ENCODE measurements at places on chromosomes 2 and 18.

DNA sequence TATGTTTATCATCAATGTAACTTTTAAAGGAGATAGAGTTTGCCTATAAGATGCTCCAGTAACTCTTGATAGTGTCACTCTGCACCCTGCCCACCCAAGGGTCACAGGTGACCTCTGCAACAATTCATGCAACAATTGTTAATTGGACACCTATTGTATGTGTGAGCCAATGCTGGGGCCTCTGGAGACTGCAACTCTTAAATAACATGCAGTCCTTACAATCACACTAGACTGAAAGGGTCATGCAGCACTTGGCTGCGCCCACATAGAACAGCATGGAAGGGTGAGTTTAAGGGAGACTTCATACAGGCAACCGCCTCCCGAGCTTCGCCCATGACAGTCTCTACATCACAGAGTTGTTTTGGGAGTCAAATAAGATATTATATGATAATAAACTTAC is 137.1 kb upstream of the TWIST2 start:
- no peak for DNase-seq

GRCh38 chr2:88933091-88933490 is 241.6 kb downstream of the RPIA start:
- no peak for DNase-seq

- DNase-seq: no peak
Observed at GRCh38 chr2:218471036-218471435, 52.1 kb downstream of the VIL1 start.

DNA sequence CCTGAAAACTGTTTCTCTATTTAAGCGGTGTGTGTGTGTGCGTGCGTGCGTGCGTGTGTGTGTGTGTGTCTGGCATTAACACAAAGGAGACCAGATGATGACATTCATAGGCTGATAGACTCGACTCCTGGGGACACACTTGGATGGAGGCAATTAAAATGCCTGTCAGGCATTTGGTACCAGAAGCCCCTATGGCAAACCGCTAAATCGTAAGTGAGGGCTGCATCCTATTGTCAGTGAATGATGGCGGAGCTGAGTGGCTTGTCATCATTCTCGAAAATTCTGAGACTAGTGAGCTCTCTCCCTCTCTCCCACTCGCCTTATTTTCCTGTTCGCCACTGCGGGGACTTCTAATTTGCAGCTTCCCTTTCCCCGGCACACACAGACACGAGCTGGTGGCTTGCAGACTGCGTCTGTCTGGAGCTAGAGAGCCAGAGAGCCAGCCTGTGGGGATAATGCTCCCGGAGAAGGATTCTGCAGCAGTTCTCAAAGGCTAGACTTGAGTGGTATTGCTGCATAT is 155.4 kb downstream of the MAP2 start:
- DNase-seq: no peak

- no peak for DNase-seq
Observed at GRCh38 chr18:51848702-51849101, 491.3 kb upstream of the DCC start.

GRCh38 chr2:46229134-46230063 is 67.8 kb upstream of the EPAS1 start:
- DNase-seq: no peak

DNA sequence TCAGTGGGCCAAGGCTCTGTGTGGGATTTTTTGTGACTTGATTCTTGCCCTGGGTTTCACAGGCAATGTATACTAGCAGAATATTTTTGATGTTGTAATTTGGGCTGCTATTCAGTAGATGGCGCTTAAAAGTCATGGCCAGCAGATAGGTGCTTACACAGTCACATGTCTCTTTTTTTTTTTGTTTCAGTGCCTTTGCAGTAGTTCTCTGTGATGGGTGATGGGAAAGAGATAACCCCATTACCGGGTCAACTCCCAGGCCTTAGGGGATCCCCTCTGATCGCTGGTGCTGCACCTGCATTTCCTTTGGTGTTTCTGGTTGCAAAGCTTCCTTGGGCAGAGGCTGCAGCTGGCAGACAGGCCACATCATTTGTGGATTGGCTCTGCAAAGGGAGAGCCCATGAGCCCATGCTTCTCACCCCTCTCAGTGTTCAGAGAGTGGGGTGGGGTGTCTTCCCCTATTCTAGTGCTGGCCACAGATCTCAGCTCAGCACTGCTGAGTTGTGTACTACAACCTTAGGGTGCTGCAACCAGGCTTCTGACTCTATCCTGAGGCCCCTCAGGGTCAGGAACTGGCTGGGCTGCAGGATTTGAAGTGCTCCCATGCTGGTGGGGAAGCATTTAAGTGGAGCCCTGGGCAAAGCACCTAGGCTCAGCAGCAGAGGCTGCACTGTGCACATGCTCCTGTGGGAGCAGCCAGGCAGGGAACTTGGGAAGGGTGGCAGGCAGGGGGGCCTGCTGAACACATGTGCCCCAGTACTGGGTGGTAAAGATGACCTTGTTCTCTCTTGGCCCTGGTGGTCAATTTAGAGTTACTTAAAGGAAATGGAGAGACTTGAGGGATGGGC is 219.8 kb upstream of the SPHKAP start:
- DNase-seq: no peak

DNA sequence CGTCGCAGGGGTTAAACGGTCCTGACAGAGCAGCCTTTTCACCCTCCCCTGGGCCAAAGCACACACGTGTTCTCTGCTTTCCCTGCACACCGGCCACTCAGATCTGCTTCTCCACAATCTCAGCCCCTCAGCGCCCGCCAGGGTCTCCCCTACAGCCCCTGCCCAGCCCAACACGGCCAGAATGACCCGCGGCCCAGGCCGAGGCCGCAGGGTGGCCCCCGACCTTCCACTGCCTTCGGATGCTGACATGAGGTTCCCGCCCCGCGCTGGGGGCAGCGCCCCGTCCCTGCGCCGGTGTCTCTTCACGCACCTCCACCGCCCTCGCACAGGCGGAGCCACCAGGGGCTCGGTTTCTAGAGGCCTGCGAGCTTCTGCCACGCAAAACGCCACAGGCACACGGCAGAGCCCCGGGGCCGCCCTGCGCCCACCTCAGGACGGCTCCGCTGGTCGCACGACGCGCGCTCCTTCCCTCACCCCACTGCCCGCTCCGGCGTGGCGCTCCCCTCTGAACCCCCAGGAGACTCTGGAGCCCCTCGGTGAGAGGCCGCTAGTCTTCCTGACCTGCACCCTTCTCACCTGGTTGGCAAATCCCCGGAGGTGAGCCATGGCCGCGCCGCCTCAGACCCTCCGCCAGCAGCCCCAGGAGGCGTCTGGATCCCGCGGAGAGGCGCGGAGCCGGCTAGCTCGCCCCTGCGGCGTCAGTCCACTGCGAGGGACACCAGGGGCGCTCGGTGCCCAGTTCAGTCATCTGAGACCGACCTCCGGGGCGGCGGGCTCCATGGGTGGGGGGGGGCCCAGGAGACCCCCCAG is 749 bp downstream of the STK25 start:
- no peak for DNase-seq

DNA sequence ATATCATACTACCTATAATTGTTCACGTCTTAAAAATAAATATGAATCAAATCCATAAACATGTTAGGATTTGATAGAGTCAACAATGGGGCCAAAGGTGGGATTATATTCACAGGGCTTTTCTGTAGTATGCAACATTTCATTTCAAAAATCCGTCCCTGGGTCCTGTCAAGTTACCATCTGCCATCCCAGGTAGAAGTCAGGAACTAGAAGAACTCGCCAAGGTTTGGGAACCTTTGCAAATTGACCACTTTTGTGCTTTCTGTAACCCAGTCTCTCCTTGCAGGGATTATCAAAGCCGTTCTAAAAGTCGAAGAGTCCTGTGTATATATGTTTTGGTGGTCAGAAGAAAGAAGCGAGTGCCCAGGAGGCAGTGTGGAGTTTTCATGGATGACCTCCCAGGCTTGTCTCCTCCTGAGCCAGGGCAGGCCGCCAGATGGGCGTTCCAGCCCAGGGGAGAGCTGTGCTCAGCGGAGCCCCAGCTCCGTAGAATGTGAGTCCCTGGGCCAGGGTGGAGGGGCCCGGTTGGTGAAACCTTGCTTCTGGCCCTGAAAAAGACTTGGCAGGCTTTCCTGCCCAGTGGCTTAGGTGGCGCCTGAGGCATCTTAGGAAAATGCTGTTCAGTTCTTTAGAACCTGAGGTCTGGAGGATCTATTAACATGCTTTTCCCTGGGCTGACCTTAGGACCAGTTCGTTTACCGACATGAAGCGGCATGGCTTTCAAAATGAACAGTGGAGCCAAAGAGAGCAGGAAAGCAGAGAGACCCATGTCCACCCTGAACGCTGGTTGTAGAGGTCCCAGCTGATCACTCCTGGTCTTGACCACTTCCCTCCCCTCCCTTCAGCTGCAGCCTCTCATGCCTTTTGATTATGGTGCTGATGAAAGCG is 69.2 kb downstream of the LONRF2 start:
- DNase-seq: no peak

DNA sequence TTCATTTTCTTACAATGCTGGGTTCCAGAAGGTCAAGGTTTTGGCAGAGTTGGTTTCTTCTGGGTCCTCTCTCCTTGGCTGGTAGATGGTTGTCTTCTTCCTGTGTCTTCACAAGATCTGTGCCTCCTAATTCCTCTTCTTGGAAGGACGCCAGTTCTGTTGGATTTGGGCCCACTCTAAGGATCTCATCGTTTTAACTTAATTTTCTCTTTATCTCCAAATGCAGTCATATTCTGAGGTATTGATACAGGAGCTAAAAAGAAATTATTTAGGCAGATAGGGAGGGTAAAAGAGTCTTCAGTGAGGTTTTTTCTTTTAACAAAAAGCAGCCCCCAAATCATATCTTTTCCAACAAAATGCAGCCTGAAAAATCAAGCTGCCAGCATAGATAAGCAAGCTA is 998.4 kb downstream of the SOCS6 start:
- no peak for DNase-seq

DNA sequence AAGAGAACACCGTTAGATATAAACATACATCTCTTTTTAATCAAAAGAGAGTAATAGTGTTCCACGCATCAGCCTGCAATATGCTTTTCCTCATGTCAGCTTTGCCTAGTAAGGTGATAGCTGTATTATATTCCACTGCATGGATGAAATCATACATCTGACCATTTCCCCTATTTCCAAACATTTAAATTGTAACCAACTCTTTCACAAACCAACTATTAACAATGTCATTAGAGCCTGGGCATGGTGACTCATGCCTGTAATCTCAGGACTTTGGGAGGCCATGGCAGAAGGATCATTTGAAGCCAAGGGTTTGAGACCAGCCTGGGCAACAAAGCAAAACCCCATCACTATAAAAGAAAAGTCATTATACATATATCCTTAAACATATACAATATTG is 284.8 kb downstream of the BCL11A start:
- no peak for DNase-seq

DNA sequence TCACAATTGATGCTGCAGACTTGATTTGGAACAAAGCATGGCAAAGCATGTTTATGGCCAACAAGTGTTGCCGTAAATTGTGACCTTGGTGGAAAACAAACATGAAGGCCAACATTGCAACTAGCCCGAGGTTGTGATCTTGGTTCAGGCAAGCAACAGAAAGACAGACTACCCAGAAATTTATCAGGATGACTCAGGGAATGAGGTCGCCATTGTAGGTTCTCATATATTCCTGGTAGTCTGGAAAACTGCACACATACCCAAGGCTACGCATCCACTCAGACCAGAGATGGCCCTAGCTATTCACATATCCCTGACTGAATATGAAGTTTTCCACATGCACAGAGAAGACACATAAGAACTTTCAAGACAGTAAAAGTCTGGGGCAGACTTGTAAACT is 30.1 kb downstream of the CYP1B1 start:
- DNase-seq: no peak

DNA sequence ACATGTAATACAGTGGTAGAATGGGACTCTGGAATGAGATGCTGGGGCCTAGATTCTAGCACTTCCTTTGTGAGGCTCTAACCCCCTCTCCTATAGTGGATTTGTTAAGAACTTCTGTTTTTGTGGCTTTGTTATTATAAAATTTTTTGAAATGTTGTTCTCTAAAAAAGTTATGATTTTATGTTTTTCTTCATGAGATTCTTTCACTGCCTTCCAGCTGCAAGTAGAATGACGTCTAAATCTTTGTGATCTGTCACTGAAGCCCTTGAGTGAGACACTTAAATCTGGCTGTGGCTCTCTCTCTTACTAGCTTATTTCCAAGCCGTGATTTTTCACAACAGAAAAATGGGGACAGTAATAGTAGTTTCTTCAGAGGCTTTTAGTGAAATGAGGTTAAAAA is 1.6 kb downstream of the CASP8 start:
- DNase-seq: no peak

DNA sequence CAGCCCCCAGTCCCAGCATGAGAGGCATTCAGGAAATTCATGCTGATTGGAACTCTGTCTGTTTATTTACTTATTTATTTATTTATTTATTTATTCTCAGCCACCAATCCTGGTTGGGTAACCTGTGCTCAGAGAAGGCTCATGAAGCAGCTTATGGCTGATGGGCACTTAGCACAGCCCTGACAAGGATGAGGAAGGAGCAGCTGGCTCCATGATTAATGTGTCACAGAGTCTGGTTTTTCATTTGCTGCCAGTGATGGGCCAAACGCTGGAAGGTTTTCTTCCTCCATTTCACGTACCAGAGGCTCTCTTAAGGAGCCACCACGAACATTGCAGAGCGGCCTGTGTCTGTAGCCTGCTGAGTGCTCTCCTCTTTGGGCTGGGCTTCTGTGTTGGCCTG is 28.3 kb upstream of the KCNS3 start:
- no peak for DNase-seq

GRCh38 chr2:173990245-173990644 is 25.1 kb upstream of the SP3 start:
- DNase-seq: no peak

DNA sequence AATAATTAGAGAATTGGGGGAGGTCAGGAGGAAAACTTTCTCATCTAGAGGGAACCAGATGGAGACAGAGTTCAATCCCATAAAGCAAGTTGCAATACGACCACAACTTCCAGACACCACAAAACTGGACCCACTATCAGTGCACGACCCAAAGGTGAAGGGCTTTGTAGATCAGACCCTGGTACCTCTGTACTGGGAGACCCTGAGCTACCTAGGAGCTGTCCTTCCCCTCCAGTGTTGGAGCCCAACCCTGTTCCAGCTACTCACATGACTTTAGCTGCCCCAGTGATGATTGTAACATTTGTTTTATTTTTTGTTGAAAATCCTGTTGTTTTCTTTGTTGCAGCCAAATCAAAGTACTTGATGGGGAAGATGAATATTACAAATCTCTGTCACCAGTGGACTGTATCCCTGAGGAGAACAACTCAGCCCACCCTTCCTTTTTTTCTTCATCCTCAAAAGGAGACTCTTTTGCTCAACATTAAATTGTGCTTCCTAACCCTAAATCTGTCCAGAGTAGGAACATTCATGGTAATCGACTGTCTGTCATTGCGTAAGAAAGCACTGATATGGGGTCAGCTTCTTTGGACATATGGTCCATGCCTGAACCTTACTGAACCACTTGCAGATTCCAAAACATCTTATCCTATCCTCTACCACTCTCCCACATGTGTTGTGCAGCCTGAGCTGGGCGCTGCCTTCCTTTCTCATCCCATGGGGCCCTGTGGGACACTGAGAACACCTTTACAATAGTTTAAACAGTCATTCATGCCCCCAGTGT is 62.3 kb upstream of the SP5 start:
- DNase-seq: no peak

DNA sequence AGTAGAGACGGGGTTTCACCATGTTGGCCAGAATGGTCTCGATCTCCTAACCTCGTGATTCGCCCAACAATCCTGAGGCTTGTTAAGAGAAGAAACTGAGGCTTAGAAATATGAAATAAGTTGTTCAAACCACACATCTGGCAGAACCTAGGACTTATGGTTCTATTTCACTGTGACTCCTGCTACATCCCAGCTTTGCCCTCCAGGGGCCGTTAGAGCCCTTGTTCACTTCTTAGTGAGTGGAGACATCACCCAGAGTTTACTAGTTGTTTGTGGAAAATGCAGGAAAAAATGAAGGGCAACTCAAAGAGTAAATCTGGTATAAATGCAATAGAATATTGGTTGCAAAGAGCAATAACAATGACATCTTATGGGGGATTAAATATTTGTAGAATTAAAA is 43.9 kb downstream of the MARCHF4 start:
- DNase-seq: no peak

Data from hematopoietic multipotent progenitor cell treated with erythropoietin and hydrocortisone succinate and interleukin-3 and kit ligand, for 17 days (in vitro differentiated cells).